MG63 (cell line): ENCODE measurements at places on chromosomes 1 and 21. TPM values are rescaled to one million over a fixed set of nuclear protein-coding genes. Genes with fewer than 3 reads are reported as not detected.

The PRSS38 gene
- total RNA-seq, result not detected in 2 replicates

GRCh38 chr1:184190616-184191015, 139.1 kb downstream of the TSEN15 start:
- DNase-seq, result no peak

The DNAJC16 gene
- total RNA-seq, result 3.5 and 3.6 TPM in 2 replicates

DNA sequence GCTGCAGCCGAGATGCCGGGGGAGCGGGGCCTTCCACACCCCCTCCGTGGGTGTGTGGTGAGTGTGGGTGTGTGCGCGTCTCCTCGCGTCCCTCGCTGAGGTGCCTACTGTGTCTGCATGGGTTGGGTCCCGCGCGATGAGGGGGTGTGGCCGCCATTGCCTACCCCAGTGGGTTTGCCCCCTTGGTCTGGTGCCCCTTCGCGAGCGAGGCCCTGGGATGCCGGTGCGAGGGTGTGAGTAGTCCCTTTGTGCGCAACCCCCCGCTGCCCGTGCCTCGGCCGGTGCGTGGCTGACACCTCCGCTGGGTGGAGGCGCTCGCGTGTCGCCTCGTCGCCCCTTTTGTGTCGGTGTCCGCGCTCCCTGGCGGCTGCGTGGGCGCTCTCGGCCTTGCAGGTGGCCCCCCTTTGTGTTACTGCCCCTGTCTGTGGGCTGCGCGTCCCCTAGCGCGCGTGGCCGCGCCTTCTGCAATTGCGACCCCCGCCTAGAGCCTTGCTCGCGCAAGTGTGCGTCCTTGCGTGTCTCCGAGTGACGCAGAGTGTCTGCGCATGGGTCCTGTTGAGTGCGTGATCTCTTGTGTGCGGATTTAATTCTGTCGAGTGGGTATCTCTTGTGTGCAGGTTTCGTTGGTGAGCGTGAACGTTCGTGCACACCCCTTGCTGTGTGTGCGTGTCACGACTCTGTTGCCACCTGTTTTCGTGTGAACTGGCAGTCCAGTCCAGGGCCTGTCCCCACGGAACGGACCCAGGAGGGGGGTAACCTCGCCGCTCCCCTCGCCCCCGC, 553 bp downstream of the TTC3 start:
- DNase-seq, result peak; percentile 50

- peak; percentile 57 for DNase-seq
Measured at GRCh38 chr1:199691540-199691939, 336.0 kb upstream of the NR5A2 start.

The CHD5 gene
- total RNA-seq, result 0.07 and 0.23 TPM in 2 replicates

GRCh38 chr1:232211149-232211548, 418.8 kb downstream of the SIPA1L2 start:
- peak; percentile 28 for DNase-seq

The FABP3 gene
- total RNA-seq, result 18.5 and 72.0 TPM in 2 replicates

- no peak for DNase-seq
Measured at GRCh38 chr1:223143537-223144248, 645 bp upstream of the TLR5 start.

- DNase-seq, result no peak
Measured at GRCh38 chr1:53061123-53061858, 722 bp upstream of the PODN start.

DNA sequence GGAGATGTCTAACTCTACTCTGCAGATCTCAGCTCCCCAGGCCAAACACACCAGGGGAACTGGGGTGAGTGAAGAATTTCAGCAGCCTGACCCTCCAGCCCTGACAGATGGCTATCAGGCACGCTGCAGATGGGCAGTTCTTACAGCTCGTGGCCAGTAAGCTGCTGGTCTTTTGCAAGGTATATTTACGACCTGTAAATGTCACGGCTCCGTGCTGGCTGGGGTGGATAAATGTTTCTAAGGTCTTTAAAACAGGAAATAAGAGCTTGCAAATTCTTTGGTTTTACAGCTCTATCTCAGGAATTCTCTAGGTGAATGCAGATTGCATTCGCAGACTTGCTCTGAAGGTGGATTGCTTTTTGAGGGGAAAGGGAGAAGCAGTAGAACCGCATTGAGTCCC, 10.1 kb downstream of the DOP1B start:
- no peak for DNase-seq

DNA sequence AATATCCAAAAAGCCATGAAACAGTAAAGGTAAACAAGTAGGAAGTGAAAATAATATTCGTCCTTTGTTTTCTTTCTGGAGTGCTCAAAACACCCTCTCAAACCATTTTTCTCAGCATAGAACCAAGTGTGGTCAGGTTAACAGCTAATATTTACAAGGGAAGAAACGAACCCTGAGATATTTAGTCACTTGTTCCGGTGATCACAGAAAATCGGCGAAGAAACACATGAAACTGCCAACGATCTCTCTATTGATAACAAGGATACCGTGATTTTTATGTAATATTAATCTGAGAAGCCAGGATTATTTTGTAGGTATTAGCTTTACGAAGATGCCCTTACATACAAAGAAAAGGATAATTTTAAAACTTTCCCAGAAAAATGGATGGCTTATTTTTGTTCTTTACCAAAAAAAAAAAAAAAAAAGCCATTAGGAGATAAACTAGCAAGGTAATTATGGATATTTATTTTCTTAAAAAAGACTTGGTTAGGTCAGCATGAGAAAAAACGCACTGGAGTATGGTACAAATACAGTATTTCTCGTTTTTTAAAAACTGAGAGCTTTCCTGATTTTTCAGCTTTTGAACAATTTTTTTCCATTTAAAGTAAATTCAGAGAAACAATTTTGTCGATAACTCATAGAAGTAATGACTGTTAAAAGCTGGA, 107.3 kb upstream of the HNRNPU start:
- no peak for DNase-seq

DNA sequence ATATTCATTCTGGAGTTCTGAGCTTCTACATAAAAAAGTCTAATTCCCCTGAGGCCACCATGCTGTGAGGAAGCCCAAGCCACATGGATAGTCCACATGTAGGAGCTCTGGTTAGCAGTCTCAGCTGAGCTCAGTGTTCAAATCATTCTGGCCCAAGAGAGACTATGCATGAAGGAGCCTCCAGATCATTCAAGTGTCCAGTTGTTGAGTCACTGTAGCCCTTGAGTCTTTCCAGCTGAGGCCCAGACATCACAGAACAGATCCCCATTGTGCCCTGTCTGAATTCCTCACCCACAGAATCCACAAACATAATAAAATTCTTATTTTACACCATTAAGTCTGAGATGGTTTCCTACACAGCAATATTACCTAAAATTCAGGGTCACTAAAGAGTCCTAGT, 107.0 kb upstream of the NGF start:
- no peak for DNase-seq

The OR2T35 gene
- not detected in 2 replicates for total RNA-seq

The TBX19 gene
- 1.1 TPM in 1 of 2 replicates, not detected in the other for total RNA-seq

GRCh38 chr1:60971330-60971729, 111.0 kb upstream of the NFIA start:
- DNase-seq, result no peak

GRCh38 chr21:45932922-45933502, 48.6 kb upstream of the COL6A1 start:
- no peak for DNase-seq

DNA sequence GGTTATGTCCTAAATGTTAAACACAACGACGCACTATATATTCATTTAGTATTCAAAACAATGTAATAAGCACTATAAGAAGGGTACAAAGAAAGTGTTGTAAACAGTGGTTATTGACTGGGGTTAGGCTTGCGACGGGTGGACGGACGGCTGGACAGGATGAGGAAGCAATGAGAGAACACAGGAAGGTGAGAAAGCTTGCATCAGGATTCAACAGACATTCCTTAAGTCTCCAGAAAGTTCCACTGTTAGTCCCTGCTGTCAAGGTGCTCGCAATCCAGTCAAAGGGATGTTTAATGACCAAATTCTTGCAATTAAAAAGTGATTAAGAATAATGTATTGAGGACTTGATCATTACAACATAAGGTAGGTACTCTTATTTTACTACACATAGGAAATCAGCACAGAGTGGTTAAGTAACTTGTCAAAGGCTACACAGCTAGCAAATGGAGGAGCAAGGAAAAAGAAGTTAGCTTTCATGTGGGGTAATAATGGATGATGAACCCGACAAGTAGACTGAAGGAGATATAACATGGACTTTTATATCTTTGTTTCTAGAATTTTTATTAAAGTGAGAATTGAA, 994 bp upstream of the ACBD6 start:
- DNase-seq, result no peak

The CNKSR1 gene
- not detected in 2 replicates for total RNA-seq

The C1orf141 gene
- total RNA-seq, result not detected in 2 replicates

DNA sequence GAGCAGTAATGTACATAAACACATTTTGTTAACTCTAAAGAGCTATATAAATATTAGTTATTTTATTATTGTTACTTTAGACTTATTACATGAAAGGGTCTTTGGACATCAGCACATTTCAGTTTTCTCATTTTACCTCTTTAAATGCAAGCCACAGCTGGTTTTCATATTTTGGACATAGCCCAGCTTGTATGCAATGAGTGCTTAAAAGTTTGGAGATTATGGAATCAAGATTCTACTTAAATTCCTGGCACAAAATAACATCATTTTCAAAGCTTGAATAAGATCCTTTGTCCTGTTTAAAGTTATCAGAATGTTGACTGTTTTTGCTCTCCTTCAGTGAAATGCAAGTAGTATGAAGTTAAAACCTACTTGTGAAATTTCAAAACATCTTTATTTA, 15.5 kb upstream of the LEPR start:
- no peak for DNase-seq

The ZSWIM5 gene
- total RNA-seq, result 0.12 and 0.56 TPM in 2 replicates

The ZNF687 gene
- 14.9 and 22.9 TPM in 2 replicates for total RNA-seq

GRCh38 chr1:23719162-23719820, 24.0 kb upstream of the ELOA start:
- DNase-seq, result peak; percentile 52

DNA sequence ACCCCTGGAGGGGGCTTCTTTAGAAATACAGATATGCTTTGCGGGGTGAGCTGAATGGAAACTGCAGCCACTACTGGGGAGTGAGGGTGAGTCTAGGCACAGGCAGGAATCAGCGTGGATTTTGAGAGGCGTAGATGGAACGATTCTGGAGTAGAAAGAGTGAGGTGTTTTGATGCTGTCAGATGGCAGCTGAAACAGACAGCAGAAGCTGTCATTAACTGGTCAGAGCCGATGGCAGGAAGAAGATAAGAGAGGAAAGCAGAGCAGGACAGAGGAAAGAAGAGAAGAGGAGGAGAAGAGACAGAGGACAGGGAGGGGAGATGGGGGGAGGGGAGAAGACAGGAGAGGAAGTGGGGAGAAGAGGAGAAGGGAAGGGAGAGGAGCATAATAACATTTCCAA, 138.5 kb downstream of the LRIG2 start:
- no peak for DNase-seq

DNA sequence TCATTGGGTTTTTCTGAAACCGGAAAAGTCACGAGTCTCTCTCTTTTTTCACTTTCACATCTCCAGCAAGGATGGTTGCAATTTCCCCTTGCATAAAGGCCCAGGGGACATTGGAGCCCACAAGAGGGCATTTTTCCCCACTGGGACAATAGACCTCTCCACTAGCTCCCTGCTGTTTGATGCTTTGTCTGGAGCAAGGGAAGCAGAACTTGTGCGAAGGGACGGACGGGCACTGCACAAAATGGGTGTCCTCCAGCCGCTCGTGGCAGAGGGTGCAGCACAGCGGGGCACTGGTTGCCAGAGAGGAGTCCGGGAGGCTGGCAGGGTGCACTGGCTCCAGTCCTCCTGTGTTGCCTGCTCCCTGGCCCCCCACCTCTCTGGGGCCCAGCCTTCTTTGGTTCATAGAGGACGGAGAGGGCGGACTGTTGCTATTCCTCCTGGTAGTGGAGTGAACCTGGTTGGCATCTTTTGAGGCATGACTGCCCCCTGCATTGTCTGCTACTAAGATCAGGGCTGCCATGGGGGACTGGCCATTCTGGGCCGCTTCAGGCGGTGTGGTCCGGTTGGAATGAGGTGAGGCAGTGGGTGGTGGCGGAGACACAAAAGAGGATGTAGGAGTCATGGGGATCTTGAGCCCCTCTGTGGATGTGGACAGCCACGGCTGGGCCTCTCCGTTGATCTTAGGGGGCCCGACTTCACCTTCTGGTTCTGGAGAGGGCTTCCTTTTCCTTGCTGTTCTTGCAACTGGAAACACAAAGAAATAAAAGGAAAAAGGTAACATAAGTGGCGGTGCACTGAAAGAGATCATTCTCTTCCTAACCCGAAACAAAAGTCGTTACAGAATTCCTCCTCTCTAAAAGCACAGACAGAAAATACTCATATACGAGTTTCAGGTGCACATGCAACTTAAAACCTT, 2.6 kb downstream of the IRF2BP2 start:
- peak; percentile 51 for DNase-seq
